Stimulated activated CD8-positive, alpha-beta memory T cell treated with anti-CD3 and anti-CD28 coated beads, Interleukin-15, amount 100 ng/mL, for 24 hours (primary cell): ENCODE measurements at places on chromosomes 7 and 10.

- DNase-seq, result no peak
Measured at GRCh38 chr10:126950401-126951105, 45.3 kb downstream of the DOCK1 start.

DNA sequence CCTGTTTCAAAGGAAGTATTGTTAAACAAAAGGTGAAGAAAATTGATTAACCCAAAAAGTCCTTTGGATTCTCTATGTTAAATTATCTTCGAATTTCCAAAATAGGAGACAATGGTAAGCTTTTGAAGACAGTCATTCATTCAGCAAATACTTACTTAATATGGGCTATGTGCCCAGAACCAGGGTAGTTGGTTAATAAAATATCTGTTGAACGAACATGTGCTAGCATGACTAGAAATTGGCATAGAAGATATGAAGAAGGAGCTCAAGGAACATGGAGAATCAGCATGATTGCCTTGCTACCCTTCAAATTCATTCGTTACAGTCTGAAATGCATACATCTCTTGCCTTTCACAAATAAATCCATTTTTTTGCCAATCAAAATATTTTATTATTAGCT, 123.1 kb upstream of the RHEB start:
- no peak for DNase-seq

DNA sequence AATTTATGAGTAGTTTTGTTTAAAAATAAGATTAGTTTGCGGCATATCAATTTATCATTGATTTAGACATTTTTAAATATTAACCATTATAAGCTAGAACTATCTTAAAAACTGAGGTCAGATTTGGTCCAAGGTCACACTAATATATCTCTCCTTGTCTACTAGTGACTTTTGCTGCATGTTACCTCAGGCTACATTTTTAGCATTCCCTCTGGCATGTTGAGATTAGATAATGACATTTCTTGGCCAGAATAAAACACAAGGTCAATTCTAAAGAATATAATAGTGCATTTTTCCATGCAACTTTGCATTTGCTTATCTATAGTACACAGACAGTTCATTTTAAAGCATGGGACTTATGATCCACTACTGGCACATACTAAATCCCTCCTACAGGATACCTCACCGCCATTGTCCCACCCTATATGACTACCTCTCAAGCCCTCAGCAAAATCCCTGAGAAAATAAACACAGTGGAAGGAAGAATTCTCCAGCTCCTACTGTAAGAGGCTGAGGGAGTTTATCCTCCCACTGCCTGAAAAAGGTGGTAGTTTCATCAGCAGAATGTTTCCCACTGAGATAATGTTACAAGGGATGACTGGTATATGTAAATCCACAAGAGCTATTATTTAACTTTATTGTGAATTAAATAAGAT, 816.4 kb downstream of the GRM8 start:
- no peak for DNase-seq

DNA sequence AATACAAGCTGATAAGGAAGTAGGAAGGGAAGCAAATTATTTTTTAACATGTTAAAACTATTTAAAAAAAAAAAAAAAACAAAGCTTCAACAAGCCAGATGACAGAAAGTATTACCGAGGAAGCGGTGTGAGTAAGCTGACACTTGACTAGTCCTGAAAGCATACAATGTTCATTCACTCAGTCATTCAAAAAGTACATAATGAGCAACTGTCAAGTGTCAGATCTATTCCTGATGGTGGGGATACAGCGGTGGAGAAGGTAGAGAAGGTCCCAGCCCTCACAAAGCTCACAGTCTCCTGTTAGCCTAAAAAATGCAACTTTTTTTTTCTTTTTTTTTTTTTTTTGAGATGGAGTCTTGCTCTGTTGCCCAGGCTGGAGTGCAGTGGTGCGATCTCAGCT, 40.0 kb downstream of the RAPGEF5 start:
- no peak for DNase-seq

DNA sequence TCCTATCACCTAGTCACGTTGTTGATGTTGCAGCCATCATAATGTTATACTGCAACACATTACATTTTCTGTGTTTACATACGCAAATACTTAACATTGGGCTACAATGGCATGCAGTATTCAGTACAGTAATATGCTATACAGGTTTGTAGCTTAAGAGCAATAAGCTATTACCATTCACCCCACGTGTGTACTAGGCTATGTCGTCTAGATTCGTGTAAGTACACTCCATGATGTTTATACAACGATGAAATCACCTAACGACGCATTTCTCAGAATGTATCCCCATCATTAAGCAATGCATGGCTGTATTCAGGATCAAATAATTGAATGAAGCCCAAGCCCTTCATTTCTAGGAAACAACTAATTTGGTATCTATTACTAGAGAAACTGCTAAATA, 43.4 kb upstream of the C1GALT1 start:
- no peak for DNase-seq

DNA sequence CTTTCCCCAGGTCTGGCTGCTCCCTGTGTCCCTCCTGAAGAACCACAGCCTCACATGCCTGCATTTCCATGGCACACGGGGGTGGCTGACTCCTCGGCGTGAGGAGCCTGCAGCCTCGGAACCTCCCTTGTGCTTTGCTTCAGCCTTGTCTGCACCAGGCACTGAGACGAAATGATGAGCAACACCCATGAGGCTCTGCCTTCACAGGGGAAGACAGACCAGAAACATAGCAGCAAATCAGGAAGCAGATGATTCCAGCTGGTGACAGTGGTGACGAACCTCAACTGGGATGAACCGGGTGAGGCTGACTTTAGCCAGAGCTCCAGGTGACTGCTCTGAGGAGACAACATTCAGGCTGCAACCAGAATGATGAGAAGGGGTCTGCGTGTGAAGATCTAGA, 84.5 kb upstream of the SMNDC1 start:
- no peak for DNase-seq
